ENCODE measurements at places on chromosomes 3 and 15. TPM values are rescaled to one million over a fixed set of nuclear protein-coding genes. Genes with fewer than 3 reads are reported as not detected.

The TRH gene
- 0.13 TPM for total RNA-seq

The MEIS2 gene
- 15.8 TPM for total RNA-seq

The MUC20 gene
- 1.6 TPM for total RNA-seq

The CPEB1 gene
- 36.4 TPM for total RNA-seq

The MCTP2 gene
- 27.0 TPM for total RNA-seq

The AADACL2 gene
- total RNA-seq: not detected

The ACTRT3 gene
- total RNA-seq: 5.0 TPM

The SUMF1 gene
- 64.7 TPM for total RNA-seq

The DET1 gene
- 10.2 TPM for total RNA-seq

Data from articular chondrocyte of knee joint (primary cell).